NCI-H187 (cell line): ENCODE measurements at places on chromosomes 13 and 19.

GRCh38 chr13:31909864-31910551, 121.6 kb upstream of the FRY start:
- DNase-seq = no peak

GRCh38 chr19:38557205-38557799, 60.5 kb downstream of the MAP4K1 start:
- DNase-seq = no peak

DNA sequence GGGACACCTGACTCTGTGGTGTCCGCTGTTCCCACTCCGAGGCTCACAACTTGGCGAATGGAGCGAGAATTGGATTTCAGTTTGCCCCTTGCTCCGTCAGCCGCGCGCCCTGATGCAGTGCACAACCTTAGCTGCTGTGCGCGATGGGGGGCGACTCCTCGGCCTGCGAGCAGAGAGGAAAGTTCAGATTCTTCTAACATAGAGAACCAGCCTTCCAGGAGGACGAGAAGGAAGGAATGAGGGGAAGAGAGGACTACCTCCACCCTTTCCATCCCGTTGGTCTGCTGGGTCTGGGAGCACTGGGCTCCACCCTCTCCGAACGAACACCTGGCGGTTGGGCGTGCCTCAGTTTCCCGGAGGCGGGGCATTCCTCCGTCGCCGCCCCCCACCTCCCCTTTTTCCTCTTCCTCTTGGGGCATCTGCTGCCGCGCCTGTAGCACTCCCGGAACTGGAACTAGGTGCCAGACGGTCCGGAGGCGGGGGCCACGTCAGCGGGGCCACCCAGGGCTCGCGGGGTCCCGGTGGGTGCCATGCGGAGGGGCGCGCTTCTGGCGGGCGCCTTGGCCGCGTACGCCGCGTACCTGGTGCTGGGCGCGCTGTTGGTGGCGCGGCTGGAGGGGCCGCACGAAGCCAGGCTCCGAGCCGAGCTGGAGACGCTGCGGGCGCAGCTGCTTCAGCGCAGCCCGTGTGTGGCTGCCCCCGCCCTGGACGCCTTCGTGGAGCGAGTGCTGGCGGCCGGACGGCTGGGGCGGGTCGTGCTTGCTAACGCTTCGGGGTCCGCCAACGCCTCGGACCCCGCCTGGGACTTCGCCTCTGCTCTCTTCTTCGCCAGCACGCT, at the start of gene KCNK6:
Gene KCNK6 (plus strand): TSS at position 425 of the 838 bp plus-strand sequence. CDS start 106 bp downstream, at position 531.
- no peak for DNase-seq

- no peak for DNase-seq
Observed at GRCh38 chr13:99031832-99032231, 54.0 kb upstream of the DOCK9 start.

DNA sequence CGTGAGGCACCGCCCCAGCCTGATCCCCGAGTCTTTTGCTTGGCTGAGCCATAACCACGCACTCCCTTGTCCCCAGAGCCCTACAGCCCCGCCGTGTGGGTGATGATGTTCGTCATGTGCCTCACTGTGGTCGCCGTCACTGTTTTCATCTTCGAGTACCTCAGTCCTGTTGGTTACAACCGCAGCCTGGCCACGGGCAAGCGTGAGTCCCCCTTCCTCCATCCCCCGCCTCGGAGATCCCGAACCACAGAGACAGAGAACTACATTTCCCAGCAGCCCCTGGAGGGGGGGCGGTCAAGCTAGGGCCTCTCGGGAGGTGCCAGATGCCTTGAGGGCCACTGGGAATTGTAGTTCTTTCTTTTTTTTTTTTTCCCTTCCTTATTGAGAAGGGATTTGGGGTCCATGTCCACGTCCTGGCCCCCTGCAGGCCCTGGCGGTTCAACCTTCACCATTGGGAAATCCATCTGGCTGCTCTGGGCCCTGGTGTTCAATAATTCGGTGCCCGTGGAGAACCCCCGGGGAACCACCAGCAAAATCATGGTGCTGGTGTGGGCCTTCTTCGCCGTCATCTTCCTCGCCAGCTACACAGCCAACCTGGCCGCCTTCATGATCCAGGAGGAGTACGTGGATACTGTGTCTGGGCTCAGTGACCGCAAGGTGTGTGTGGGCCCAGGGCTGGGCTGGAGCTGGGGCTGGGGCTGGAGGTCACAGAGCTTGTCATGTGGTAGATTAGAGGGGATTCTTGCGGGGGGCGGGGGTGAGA, 25.9 kb downstream of the GRIN2D start:
- no peak for DNase-seq

GRCh38 chr19:10006335-10006708, 4.0 kb downstream of the COL5A3 start:
- DNase-seq = no peak

DNA sequence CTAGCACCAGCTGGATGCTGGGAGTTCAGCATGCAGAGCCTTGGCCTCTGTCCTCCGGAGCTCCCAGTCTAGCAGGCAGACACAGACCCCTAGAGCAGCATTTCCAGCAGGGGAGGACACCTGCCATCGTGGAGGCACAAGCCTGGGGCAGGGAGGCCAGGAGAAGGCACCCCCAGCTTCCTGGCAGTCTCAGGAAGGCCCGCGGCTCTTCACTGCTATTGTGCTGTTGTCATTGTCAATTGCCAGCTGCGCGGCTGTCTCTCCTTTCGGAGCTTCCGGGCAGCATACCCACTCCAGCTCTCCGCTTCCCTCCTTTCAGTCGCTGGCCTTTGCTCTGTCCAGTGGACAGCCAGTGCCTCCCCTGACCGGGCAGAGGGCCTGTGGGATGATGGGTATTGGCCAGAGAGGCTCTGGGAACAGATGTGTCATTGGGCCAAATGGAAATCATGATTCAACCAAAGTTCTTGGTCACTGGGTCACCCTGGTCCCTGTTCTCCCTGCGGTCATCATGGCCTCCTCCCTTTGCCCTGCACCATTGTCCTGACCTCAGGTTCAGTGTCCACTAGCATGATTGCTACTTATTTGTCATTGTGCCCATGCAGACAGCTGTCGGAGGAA, 93.0 kb downstream of the SLC7A1 start:
- DNase-seq = no peak

DNA sequence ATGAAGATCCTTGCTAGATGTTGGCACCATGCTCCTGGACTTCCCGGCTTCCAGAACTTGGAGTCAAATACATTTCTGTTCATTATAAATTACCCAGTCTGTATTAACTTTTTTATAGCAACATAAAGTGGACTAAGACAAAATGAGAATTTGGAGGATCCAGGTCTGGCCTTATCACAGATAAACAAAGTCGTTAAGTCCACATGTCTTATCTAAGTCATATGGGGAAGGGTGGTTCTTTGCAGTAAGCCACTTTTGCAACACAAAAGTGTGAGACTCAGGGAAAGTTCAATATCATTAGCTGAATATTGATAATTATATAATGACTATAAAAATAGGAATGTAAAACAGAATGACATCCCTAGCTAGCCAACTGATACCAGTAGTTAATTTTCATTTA, 91.6 kb upstream of the SIAH3 start:
- no peak for DNase-seq
